ENCODE measurements at places on chromosomes 11 and 22. TPM values are rescaled to one million over a fixed set of nuclear protein-coding genes. Genes with fewer than 3 reads are reported as not detected.
A peak's percentile ranks its signal among the peaks of the same experiment; 100 is the strongest.

GRCh38 chr11:120738516-120739046 lies 227.0 kb downstream of the GRIK4 start:
- DNase-seq, result no peak
- peaks cover 7% of the 10 kb centered on the region for H3K27me3 ChIP-seq
- no peaks in the 10 kb centered on the region for H3K36me3 ChIP-seq
- no peak overlapping the region for H3K27ac ChIP-seq
- no peak overlapping the region for H3K4me3 ChIP-seq

DNA sequence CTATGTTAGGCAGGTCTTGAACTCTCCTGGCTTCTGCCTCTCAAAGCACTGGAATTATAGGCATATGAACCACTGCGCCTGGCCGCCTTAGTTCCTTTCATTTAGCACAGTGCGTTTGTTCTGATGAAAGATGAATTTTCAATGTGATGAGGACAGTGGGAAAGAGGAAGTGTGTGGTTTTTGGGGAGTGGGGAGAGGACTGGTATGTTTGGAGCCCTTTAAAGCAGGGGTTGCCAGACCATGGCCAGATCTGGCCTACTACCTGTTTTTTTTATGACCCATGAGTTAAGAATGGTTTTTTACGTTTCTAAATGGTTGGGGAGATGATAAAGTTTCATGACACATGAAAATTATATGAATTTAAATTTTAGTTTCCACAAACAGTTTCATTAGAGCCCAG lies 12.5 kb downstream of the ATXN10 start:
- DNase-seq, result no peak
- no peaks in the 10 kb centered on the region for H3K27me3 ChIP-seq
- no peak overlapping the region for H3K27ac ChIP-seq
- peaks cover 2% of the 10 kb centered on the region for H3K36me3 ChIP-seq

DNA sequence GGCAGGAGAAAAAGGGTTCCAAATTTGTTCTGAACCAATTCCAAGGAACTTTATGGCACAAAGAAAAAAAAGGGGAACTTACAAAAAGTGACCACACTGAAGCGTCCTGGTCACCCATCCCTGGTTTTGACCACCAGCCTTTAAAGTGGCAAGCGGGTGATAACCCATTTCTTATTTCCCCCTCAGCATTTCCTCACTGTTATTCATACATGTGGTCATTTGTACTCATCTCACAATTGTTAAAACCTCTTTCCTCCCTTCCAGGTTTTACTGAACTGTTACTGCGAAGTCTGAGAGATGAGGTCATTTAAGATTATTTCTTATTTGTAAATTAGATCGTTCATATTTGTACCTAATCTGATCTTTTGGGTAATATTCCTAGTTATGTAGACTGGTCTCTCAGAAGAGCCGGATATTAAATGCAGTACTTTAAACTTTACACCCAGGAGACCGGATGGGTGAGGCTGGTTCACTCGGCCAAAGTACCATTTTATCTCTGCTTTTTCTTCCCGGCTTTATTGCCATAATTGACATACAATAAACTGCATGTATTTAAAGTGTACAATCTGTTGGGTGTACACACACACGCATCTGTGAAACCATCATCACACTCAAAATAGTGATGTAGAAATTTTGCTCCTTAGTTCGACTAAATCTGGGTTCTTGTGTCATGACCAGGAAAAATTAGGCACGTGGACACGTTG lies 47.0 kb downstream of the CDPF1 start:
- H3K36me3 ChIP-seq, result peaks cover 6% of the 10 kb centered on the region
- no peak for DNase-seq
- H3K4me3 ChIP-seq, result no peak overlapping the region
- H3K27ac ChIP-seq, result no peak overlapping the region
- no peaks in the 10 kb centered on the region for H3K4me1 ChIP-seq

GRCh38 chr11:30346068-30346688 lies 23.3 kb downstream of the ARL14EP start:
- peaks cover 3% of the 10 kb centered on the region for H3K27me3 ChIP-seq
- H3K4me1 ChIP-seq, result peaks cover 6% of the 10 kb centered on the region
- no peak overlapping the region for H3K27ac ChIP-seq
- no peak overlapping the region for H3K4me3 ChIP-seq
- no peak for DNase-seq

B4GALNT4 gene
- total RNA-seq, result 5.1 TPM

DNA sequence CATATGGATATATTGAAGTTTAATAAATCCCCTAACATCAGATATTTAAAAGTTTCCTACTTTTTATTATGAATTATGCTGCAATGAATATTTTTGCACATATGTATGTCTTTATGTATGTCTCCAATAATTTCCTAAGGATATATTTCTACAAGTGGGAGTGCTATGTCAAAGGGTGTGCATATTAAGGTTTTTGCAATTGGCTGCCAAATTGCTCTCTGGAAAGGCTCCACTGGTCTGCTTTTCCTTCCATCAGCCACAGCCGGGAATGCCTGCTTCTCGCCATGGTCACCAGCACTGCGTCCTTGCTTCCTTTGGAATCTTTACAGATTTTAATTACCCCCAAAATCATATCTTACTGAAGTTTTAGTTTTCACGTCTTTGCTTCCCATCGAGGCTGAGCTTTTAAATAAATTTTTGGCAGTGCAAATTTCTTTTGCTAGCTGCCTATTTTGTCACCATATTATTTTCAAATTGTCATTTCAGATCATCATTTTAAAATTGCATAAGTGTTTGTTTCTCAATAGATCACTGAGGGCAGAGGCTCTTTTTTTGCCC lies 221.7 kb downstream of the SNX19 start:
- H3K4me1 ChIP-seq, result no peaks in the 10 kb centered on the region
- no peaks in the 10 kb centered on the region for H3K36me3 ChIP-seq
- no peak overlapping the region for H3K27ac ChIP-seq
- H3K27me3 ChIP-seq, result no peaks in the 10 kb centered on the region
- H3K4me3 ChIP-seq, result no peak overlapping the region
- no peak for DNase-seq

CTSW gene
- total RNA-seq, result 7.4 TPM

- no peak overlapping the region for H3K4me3 ChIP-seq
- no peaks in the 10 kb centered on the region for H3K36me3 ChIP-seq
- no peaks in the 10 kb centered on the region for H3K4me1 ChIP-seq
- DNase-seq, result no peak
- H3K27me3 ChIP-seq, result peaks cover 4% of the 10 kb centered on the region
Measured at GRCh38 chr22:44305888-44306287, 6.9 kb downstream of the SHISAL1 start.

DNA sequence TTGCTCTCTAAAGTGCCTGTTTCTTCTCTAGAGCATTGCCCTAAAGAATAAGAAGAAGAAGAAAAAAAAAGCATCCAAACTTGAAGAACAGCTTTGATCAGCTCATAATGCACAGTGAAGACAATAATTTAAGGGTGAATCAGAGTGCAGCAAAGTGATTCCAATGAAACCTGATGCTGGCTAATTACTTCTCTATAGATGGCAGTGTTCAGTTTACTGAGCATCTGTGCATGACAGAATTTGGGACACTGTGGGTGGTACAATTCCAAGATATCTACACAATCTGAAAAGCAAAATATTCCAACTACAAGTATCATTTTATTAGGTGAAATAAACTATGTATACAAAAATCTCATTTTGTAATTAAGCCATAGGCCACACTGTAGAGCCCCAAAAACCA lies 450.5 kb upstream of the CCDC90B start:
- no peaks in the 10 kb centered on the region for H3K4me1 ChIP-seq
- H3K36me3 ChIP-seq, result no peaks in the 10 kb centered on the region
- no peak for DNase-seq
- no peak overlapping the region for H3K27ac ChIP-seq

DNA sequence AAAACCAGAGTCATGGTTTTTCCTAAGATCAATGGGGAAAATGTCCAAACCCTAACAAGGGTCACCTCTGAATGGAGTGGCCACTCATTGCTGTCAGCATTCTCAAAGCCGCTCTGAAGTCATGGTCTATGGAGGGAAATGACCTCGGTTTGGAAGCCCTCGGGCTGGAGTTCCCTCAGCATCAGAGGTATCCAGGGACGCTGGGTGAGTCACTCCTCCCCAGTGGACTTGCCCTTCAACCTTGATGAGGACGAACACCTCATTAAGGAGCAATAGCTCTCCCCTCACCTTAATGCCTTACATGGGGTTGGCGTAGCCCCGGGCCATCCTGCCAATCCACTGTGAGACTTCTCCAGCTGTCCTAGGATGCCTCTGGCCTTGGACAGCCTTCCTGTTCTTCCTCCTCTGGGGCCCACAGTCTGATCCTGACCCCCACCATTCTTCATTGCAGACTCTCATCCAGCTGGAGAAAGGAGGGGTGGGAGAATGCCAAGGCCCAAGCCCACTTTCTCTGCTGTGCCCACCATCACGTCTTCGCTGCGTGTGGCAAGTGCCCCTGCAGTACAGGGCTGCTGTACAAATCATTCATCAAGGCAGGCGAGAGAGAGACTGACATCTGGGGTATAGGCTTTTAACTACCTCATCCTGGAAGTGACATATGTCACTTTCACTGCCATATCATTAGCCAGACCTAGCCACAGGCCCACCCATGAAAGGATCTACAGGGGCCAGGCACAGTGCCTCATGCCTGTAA lies 25.4 kb upstream of the MYH9 start:
- DNase-seq, result no peak
- peaks cover 17% of the 10 kb centered on the region for H3K4me1 ChIP-seq
- H3K4me3 ChIP-seq, result no peak overlapping the region
- no peaks in the 10 kb centered on the region for H3K36me3 ChIP-seq

CYP2D6 gene
- 4.1 TPM for total RNA-seq

DNA sequence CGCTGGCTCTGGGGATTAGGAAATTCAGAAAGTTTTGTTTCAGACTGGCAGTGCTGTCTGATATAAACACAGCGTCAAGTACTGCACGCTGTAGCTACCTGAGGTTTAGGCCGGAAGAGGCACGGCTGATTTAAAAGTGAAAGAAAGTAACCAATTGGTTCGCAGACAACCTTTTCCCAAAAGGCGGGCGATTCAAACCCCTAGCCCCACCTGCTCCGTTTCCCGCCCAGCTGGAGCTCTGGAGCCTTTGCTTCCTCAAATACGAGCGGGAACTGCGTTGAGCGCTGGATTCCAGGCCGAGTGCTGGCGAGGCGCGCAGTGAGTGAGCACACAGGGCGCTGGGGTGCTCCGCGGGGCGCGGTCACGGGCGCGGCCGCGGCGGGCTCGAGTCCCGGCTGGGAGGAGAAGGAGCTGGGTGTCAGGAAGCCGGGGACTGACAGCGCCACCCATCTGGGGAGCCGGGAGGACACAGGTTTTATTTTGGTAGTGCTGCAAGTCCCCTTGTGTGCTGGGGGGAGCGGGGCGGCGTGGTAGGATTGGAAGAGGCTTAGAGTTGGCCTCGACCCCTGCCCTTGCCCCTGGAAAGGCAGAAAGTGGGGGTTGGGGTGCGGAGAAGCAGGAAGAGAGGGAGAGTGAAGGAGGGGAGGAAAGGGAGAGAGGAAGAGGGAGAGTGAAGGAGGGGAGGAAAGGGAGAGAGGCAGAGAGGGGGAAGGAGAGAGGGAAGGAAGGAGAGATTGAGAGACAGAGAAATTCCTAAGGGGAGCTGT lies 2.1 kb downstream of the FAM111A start:
- peaks cover 26% of the 10 kb centered on the region for H3K36me3 ChIP-seq
- peaks cover 82% of the 10 kb centered on the region for H3K4me1 ChIP-seq
- H3K27me3 ChIP-seq, result no peaks in the 10 kb centered on the region
- H3K27ac ChIP-seq, result peak overlapping the region; percentile 93

JHY gene
- total RNA-seq, result 0.71 TPM

DNA sequence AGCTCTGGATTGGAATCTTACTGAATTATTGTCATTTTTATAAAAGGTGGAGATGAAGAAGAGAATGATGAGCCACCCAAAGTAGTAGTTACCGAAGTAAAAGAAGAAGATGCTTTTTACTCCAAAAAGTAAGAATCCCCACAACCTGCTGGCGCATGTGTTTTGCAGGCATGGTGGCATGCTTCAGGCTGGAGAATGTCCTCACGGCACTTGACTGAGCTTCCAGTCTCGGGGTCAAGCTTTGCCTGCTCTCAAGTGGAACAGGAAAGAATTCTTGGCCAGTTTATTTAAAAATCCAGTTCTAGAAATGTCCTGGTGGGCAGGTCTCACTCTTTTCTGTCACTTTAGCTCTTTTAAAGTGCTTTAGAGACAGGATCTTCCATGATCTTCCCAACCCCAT lies 17.5 kb downstream of the NUP50 start:
- H3K27ac ChIP-seq, result no peak overlapping the region
- H3K36me3 ChIP-seq, result peaks cover 62% of the 10 kb centered on the region
- peaks cover 41% of the 10 kb centered on the region for H3K4me1 ChIP-seq
- H3K4me3 ChIP-seq, result no peak overlapping the region

- no peak overlapping the region for H3K27ac ChIP-seq
- H3K27me3 ChIP-seq, result peaks cover 3% of the 10 kb centered on the region
- H3K4me1 ChIP-seq, result no peaks in the 10 kb centered on the region
- no peak overlapping the region for H3K4me3 ChIP-seq
Measured at GRCh38 chr22:47548953-47549740, 786.7 kb downstream of the TBC1D22A start.

DNA sequence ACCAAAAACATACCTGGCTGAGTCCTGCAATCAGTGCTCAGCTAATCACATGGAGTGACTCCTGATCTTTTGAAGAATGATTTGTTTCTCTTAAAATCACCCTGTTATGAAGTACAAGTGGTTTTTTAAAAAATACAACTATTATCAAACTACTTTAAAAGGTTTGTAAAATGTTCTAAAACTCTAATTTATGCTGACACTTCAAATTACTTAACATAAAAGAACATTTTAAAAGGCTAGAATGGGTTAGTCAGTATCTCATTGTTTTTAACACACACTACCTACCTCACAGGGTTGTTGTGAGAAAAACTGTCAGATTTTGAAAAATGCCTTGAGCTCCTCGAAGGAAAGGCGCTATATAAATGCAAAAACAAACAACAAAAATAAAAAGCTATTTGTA lies 33.2 kb downstream of the KMT5B start:
- peaks cover 23% of the 10 kb centered on the region for H3K36me3 ChIP-seq
- no peak for DNase-seq
- H3K27me3 ChIP-seq, result no peaks in the 10 kb centered on the region
- no peak overlapping the region for H3K4me3 ChIP-seq
- H3K4me1 ChIP-seq, result peaks cover 4% of the 10 kb centered on the region

DNA sequence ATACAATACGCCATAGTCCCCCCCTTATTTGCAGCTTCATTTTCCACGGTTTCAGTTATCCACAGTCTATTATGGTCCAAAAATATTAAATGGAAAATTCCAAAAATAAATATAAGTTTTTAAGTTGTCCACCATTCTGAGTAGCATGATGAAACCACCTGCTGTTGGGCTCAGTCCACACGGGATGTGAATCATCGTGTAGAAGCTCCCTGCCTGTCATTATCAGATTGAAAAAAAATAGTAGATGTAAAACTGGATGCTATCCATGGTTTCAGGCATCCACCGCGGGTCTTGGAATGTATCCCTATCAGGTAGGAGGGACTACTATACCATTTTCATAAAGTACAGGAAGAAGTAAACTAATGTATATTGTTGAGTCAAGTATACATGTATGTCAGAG lies 127.4 kb downstream of the TTC17 start:
- peaks cover 20% of the 10 kb centered on the region for H3K36me3 ChIP-seq
- no peaks in the 10 kb centered on the region for H3K4me1 ChIP-seq
- no peaks in the 10 kb centered on the region for H3K27me3 ChIP-seq
- no peak overlapping the region for H3K27ac ChIP-seq
- no peak for DNase-seq

CRYAB gene
- not detected for total RNA-seq

SEPTIN3 gene
- total RNA-seq, result 7.9 TPM

All from activated T-helper 1 cell treated with anti-CD3 and anti-CD28 coated beads, Interleukin-12 subunit alpha, Interleukin-12 subunit beta, Interleukin-2, Interleukin-4 antibody, amounts not matched to agents 30 ng/mL and 10 ng/mL and 1 ng/mL, durations not matched to agents 14 hours and 24 hours and 36 hours (primary cell).